ENCODE measurements at places on chromosomes 6 and 20. TPM values are rescaled to one million over a fixed set of nuclear protein-coding genes. Genes with fewer than 3 reads are reported as not detected.

GRCh38 chr6:49030251-49031020 lies 432.6 kb downstream of the MMUT start:
- DNase-seq, result no peak

- DNase-seq, result no peak
Measured at GRCh38 chr20:50251992-50252511, 61.4 kb downstream of the CEBPB start.

The HDGFL1 gene
- total RNA-seq, result not detected

DNA sequence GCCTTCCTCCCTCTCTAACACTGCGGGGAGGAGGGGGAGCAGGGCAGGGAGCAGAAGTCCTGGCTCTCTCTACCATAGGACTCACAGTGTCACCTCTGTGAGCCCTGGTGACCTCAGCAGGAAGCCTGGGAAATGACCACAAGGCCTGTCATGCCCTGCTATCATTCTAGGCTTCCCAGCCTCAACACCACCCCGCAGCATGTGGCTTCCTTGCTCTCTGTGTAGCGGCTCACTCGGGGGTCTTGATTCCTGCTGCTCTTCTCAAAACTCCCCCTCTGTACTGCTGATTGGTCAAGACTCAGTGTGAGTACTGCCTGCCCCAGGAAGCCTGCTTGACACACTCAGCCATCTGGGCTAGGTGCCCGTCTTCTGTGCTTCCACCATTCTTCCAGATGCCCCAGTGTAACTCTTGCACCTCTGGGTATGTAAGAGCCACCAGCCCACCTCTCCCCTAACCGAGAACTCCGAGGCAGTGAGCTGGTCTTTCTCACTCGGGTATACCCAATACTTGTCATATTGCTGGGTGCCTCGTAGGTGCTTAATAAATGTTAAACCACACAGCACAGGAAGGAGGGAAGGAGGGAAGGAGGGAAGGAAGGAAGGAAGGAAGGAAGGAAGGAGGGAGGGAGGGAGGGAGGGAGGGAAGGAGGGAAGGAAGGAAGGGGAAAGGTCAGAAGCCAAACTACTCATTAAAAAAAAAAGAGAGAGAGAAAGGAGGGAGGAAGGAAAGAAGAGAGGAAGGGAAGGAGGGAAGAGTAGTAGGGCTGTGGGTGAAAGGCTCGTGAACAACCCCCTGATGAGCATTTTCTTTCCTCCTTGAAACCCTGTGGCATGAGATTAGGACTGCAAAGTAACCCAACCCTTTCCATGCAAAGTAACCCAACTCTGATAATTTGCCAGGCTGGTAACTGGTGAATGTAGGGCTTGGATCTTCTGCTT lies 5.0 kb downstream of the MDFI start:
- DNase-seq, result no peak

The SLC16A10 gene
- total RNA-seq, result 7.0 TPM

Measured in activated CD4-positive, alpha-beta T cell treated with anti-CD3 and anti-CD28 coated beads for 36 hours (primary cell).